Memory B cell (primary cell): ENCODE measurements at places on chromosomes 7 and 10.

DNA sequence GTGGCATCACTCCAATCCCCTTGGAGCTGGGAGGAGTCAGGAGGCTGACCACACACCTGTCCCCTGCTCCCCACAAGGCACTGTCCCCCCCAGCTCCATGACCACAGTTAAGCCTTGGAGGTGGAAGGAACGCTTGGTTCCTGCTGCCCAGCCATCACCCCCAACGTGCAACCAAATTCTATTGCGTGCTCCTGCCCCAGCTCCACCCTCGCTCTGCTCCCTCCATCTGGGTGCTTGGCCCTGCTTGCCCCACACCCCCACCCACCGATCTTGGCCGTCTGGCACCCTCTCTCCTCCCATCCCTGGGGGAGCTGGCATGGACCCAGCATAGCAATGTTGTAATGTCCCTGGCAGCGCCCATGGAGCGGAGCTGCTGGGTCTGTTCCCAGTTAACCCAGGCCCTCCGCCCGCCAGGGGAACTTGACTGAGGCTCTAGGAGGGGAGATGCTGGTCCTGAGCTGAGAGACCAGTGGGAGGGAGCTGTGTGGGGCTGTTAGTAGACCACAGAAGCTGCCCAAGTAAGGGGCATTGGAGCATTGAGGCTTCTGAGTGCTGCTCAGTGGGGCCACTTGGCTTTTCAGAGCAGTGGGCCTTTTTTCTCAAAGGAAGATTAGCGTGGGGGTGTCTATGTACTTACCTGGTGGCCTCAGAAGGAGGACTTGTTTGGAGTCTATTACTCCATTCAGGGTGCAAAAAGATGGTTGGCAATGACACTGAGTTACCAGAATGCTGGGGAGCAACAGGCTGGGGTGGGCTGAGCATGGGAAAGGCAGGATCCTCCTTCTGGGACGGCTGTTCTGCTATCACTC is 1.1 kb downstream of the EPHB6 start:
- no peaks in the 10 kb centered on the region for H3K27me3 ChIP-seq
- peaks cover 4% of the 10 kb centered on the region for H3K36me3 ChIP-seq

DNA sequence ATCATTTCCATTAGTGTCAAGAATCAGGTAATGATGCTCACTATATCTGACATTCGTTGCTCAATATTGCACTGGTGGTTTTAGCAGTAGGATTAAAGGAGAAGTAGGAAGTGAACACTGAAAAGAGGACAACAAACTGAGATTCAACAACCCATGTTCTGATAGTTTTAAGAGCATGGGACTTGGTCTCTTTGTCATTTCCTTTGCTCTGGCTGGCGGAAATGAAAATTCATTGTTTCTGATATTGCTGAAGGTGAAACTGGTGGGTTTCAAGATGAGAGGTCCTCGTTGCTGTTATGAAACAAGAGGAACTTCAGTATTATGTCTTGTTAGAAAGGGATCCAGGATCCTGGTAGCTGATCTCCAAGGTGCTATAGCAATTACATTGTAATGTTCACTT is 129.0 kb downstream of the DNAH11 start:
- no peak overlapping the region for H3K27ac ChIP-seq
- no peak overlapping the region for H3K4me3 ChIP-seq
- no peaks in the 10 kb centered on the region for H3K4me1 ChIP-seq
- no peak for DNase-seq
- H3K27me3 ChIP-seq: peaks cover 2% of the 10 kb centered on the region
- H3K36me3 ChIP-seq: no peaks in the 10 kb centered on the region

GRCh38 chr7:77199013-77199966 is at the start of gene FGL2:
TSS of gene FGL2 (minus strand) at chr7:77199819. CDS start at chr7:77199793, 26 bp downstream.
- DNase-seq: no peak
- peak within 1 kb of the TSS; percentile 90 for H3K4me3 ChIP-seq
- H3K4me1 ChIP-seq: peaks cover 36% of the 10 kb centered on the region
- no peaks in the 10 kb centered on the region for H3K27me3 ChIP-seq
- peaks cover 4% of the 10 kb centered on the region for H3K36me3 ChIP-seq

DNA sequence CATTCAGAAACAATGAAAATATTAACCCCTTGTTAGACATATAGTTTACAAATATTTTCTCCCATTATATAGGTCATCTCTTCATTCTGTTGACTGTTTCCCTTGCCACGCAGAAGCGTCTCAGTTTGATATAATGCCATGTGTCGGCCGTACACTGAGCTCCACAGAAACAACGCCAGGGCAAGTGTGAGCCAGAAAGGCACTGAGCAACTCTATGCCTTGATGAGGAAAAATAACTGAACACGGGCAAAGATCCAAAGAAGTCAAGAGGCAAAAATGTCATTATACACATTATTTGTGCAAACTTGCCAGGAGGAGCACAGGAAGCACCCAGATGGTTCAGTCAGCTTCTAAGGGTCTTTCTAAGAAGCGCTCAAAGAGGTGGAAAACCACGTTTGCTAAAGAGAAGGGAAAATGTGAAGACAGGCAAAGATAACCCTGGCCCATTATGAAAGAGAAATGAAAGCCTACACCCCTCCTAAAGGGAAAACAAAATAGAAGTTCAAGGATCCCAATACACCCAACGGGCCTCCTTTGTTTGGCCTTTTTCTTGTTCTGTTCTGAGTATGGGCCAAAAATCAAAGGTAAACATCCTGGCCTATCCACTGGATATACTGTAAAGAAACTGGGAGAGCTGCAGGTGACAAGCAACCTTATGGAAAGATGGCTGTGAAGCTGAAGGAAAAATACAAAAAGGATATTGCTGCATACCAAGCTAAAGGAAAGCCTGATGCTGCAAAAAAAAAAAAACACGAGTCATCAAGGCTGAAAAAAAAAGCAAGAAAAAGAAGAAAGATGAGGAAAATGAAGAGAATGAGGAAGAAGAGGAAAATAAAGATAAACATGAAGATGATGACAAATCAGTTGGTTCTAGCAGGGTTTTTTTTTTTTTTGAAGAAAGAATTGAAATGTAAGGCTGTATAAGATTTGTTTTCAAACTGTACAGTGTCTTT is 15.5 kb downstream of the ARHGAP12 start:
- no peak for DNase-seq
- peaks cover 20% of the 10 kb centered on the region for H3K36me3 ChIP-seq
- peaks cover 40% of the 10 kb centered on the region for H3K4me1 ChIP-seq
- H3K27ac ChIP-seq: peak overlapping the region; percentile 46

DNA sequence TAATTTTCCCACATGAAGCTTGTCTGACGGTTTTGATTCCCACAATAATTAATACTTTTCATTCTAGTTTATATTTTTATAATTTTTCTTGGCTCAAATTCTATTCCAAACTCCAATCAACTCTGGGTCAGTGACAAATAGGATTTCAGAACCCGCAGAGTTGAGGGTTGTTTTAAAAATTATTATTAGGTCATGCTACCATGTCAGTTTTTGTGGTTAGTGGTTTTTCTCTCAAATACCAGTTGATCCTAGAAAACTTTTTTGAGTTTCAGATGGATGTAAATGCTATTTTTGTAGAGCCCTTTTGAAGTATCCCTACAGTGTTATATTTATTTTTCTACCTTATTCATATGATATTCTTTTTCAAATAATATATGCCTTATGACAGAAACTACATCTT is 237.4 kb downstream of the SEMA3D start:
- no peaks in the 10 kb centered on the region for H3K4me1 ChIP-seq
- DNase-seq: no peak
- H3K27me3 ChIP-seq: no peaks in the 10 kb centered on the region
- H3K36me3 ChIP-seq: no peaks in the 10 kb centered on the region

GRCh38 chr7:2929321-2930201 is 85.5 kb upstream of the GNA12 start:
- DNase-seq: no peak
- H3K27me3 ChIP-seq: no peaks in the 10 kb centered on the region
- peak overlapping the region; percentile 69 for H3K27ac ChIP-seq
- no peaks in the 10 kb centered on the region for H3K4me1 ChIP-seq
- no peak overlapping the region for H3K4me3 ChIP-seq

- no peaks in the 10 kb centered on the region for H3K27me3 ChIP-seq
- H3K4me1 ChIP-seq: peaks cover 34% of the 10 kb centered on the region
- DNase-seq: no peak
- H3K4me3 ChIP-seq: no peak overlapping the region
- H3K36me3 ChIP-seq: no peaks in the 10 kb centered on the region
- peak overlapping the region; percentile 95 for H3K27ac ChIP-seq
Observed at GRCh38 chr10:72321248-72322029, 33.3 kb downstream of the DNAJB12 start.

DNA sequence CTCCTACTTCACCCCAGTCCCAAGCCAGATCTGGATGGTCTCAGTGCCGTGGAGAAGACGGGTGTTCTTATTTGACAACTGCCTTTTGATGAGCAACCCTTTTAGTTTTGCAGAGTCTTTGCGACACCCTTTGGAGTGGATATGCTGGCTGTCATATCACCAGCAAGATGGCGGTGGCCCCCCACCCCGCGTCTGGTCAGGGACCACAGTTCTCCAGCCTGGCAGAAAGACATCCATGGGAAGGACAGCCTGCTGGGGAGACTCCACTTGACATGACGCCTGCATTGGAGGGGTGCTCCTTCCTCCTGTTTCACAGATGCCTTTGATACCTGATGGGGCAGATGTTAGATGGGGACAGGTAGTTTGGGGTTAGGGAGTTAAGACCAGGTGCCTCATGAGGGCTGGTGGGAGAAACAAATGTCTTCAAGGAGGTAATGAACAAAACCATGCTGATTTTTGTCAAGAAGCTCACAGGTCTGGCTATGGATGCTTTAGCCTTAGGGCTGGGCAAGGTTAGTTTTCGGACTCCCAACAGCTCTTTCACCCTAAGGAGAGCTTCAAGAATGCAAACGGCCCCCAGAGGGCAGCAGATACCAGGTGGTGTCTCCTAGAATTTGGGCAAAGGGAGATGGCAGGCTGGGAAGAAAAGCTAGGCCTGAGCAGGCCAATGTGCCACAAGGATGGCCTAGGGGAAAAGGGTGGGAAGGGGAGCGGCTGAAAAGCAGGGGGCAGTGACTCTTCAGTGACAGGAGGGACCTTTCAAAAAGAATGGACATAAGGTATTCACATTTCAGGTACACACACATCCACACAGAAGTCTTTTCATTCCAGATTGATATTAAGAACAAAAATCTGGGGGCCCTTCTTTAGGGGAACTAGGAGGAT is 95.2 kb downstream of the CLEC2L start:
- H3K27me3 ChIP-seq: no peaks in the 10 kb centered on the region
- peaks cover under 1% of the 10 kb centered on the region for H3K4me1 ChIP-seq
- no peak for DNase-seq
- H3K27ac ChIP-seq: no peak overlapping the region

GRCh38 chr7:121529003-121529402 is 132.9 kb upstream of the FAM3C start:
- no peak overlapping the region for H3K27ac ChIP-seq
- H3K4me3 ChIP-seq: no peak overlapping the region
- no peak for DNase-seq

DNA sequence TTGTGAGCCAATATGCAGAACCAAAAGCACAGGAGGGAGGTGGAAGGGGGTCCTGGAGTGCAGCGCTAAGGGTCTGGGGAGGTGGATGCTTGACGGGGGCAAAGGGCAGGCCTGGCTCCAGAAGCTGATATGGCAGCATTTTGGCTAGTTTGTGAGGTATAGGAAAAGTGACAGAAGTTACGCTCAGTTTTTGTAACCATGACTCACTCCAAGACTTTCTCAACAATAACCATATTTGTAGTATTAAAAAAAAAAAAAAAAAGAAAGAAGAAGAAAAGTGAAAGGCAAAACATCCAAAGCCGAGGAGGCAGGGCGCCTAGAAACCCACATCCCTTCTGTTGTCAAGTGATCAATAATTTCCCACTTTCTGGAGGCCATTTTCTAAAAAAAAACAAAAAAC is 92.3 kb downstream of the RNF216 start:
- peaks cover 44% of the 10 kb centered on the region for H3K4me1 ChIP-seq
- peak overlapping the region; percentile 24 for H3K4me3 ChIP-seq
- DNase-seq: no peak
- peak overlapping the region; percentile 88 for H3K27ac ChIP-seq
- H3K27me3 ChIP-seq: no peaks in the 10 kb centered on the region

DNA sequence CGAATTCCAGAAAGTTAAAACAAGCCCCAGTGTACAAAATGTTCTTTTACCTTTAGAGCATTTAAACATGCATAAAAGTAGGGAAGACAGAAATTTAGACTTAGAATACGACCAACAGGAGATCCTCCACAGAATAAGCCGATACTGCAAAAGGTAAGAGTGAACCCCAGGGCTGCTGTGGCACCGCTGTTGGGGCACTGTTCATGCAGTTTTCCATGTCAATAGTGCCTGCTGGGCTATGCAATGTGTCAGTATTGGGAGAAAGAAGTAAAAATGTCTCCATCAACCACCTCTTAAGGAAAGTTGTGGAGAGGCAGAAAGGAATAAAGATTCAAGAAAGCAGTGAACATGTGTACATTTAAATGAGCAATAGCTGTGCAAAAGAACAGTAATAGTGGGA is 326.5 kb upstream of the SEMA3C start:
- no peaks in the 10 kb centered on the region for H3K4me1 ChIP-seq
- DNase-seq: no peak
- no peak overlapping the region for H3K27ac ChIP-seq
- no peak overlapping the region for H3K4me3 ChIP-seq
- no peaks in the 10 kb centered on the region for H3K27me3 ChIP-seq

DNA sequence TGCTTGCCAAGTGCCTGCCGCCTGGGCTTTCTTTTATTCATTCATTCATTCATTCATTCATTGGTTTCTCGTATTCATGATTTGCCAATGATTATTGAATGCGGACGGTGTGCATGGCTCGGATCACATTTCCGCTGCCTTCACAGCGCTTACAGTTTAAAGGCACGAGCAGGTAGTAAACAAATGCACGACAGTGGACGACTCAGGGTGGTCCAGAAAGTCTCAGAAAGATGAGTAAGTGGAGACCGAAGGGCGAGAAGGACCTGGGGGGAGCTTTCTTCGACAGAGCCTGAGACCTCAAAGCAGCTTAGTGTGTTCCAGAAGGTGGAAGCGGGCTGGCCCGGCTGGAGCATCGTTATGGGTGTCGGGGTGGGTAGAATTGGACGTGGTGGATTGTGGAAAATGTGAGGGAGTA is 506 bp downstream of the MCM10 start:
- peak overlapping the region; percentile 16 for H3K27ac ChIP-seq
- no peaks in the 10 kb centered on the region for H3K27me3 ChIP-seq
- H3K4me1 ChIP-seq: peaks cover 11% of the 10 kb centered on the region
- peak overlapping the region; percentile 86 for H3K4me3 ChIP-seq
- H3K36me3 ChIP-seq: no peaks in the 10 kb centered on the region

- H3K36me3 ChIP-seq: no peaks in the 10 kb centered on the region
- peaks cover 9% of the 10 kb centered on the region for H3K4me1 ChIP-seq
- peak overlapping the region; percentile 92 for H3K4me3 ChIP-seq
- peaks cover 2% of the 10 kb centered on the region for H3K27me3 ChIP-seq
- no peak overlapping the region for H3K27ac ChIP-seq
- DNase-seq: peak; percentile 15
Observed at GRCh38 chr10:91887272-91888076, 21.8 kb downstream of the FGFBP3 start.

DNA sequence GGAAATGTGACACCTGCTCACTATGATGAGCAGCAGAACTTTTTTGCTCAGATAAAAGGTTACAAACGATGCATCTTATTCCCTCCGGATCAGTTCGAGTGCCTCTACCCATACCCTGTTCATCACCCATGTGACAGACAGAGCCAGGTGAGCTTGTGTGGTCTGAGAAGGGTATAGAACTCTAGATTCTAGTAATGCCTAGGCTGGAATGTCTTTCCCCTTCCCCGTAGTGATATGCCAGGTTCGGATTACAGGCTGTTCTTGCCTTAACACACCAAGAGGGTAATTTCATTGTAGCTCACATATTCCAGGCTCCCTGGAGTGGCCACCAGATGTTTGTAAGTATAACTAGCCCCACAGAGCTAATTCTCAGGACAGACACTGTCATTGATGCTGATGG is 9.2 kb downstream of the HIF1AN start:
- peaks cover 51% of the 10 kb centered on the region for H3K36me3 ChIP-seq
- H3K27me3 ChIP-seq: no peaks in the 10 kb centered on the region
- no peak overlapping the region for H3K27ac ChIP-seq
- no peak for DNase-seq
